IPS-NIHi11 (cell line): ENCODE measurements at places on chromosomes 2 and 18.

GRCh38 chr2:104745846-104746245 lies 108.1 kb upstream of the POU3F3 start:
- peak; percentile 18 for DNase-seq

- no peak for DNase-seq
These were observed 43.7 kb upstream of the ZBTB7C start for GRCh38 chr18:48452861-48453323.

DNA sequence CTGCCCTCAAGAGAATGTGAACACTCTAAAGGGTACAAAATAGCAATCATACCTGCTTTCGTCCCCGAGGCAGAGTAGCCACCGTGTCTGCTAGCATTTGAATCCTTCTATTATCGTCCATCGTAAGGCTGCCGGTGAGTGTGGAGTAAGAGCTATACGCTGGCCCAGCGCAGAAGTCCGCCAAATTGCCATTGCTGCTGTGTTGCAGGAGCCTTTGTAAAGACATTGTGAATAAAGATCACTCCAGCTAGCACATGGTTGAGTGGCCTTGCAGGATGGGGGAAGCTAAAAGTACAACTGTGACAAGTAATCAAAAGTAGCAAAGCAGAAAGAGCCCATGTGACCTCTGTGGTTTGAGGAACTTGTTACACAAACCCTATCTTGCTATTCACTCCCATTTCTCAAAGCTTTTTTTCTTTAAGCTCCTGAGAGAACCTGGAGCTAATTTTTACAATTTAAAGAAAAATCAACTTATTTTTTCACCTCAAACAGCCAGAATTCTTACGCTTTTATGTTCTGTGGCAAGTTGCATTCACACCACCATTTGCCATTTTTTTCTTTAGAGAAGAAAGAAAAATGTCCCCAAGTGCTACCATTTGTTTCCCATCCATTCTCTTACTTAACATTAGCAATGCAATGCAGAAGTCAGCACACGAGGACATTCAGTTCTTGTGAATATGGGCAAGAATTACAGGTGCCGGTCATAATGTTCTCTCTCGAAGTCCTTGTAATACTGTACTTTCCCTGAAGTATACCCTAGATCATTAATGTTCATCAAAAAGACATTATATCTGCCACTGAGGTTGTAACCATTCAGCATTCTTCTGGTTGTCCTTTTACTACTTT lies at the start of gene CYTIP:
Gene CYTIP, minus strand, starts transcription at position 295 of the 846 bp plus-strand sequence. Its CDS starts 69 bp downstream, at position 226.
- DNase-seq: no peak

- DNase-seq: no peak
These were observed 315.7 kb downstream of the GBX2 start for GRCh38 chr2:235852526-235852920.

DNA sequence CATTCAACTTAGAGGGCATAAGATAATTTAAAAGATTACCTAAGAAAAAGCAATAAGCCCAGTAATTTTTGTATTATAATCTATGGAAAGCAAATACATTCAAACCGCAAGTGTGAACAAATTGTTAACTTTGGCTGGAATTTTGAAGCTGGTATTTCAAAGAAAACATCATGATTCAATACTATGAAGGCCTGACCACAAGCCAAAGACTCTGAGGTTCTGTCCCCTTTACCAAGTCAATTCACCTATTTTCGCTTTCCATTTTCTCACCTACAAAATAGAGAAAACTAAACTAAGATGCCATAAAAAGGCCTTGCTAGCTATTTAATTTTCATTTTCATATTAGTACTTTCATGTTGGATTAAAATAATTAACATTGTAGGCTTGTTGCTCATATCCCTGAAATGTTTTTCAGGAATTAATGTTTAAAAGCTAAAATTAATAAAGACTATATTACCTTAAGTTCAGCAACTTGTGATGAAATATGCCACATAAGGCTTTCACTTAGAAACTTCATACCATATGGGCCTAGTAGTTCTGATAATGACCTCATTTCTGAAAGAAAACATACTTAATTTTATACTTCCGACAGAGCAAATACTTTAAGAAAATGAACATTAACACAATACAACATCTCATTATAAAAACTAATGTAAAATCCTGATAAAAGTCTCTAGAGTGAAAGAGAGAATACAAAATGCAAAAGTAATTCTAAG lies 85.7 kb upstream of the FRZB start:
- no peak for DNase-seq

DNA sequence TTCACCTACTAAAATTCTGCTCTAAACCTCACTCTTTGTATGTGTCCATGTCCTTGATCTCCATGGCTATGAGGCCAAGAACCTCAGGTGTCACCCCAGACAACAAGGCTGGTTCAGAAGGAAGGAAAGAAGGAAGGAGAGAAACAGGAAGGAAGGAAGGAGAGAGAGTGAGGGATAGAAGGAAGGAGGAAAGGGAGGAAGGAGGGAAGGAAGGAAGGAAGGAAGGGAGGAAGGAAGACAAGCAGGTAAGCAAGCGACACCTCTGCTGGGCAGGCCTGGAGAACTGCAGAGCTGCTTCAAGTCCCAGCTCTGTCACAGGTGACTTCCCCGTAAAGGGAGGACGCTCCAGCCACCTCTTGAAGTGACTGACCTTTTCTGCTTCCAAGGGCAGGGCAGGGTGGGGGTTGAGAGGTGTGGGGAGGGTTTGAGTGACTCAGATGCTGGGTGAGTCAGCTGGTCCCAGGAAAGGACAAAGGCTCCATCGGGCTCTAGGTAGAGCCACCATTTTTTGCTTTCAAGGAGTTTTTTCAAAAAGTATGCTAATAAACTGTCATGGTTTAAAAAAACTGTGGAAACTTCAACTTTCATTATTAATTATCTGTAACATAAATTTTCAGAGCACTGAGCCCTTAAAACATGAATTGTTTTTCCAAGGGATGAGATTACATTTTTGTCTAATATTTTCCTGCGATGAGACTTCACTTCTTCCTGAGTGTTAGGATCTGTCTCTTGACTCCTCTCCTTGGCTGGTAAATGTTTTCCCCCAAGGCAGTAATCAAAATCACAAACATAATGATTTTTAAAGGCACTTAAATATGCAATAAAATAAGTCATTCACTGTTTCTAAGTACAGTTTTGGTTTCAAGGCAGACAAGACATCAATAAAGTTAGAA lies 90.1 kb upstream of the L3MBTL4 start:
- no peak for DNase-seq

DNA sequence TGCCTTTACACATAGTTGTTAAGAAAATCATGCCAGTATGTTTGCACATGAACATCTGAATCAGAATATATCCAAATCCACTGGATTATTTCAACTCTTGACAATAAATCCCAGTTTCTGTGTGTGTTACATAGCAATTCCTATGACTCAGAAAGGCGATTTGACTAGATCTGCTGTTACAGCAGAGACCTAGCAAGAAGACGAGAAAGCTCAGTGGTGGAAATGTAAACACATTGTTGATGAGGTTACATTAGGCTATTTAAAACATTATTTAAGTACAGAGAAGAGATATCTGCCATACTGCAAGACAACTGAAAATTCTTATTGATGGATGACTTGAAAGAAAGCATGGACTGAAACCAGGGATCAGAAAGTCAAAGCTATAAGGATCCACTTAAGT lies 73.0 kb upstream of the SMIM21 start:
- no peak for DNase-seq

- no peak for DNase-seq
These were observed 31.1 kb downstream of the SERTAD2 start for GRCh38 chr2:64622443-64623241.

DNA sequence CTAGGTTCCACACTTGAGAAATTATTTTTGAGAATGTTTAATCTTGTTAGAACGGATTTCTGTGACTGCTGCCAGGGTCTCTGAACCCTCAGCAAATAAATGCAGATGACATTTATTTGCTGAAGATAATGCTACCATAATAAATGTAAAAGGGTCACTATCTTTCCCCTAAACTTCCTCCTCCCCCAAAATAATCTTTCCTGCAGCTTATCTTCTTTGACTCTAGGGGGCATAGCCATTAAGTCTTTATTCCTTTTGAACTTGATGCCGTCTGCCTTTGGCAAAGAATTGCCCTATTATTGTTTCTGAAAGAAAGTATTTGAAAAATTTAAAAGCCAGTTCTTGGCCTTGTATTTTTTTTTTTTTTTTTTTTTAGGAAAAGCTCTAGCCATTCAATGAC lies 63.6 kb upstream of the ACSL3 start:
- DNase-seq: peak; percentile 40

DNA sequence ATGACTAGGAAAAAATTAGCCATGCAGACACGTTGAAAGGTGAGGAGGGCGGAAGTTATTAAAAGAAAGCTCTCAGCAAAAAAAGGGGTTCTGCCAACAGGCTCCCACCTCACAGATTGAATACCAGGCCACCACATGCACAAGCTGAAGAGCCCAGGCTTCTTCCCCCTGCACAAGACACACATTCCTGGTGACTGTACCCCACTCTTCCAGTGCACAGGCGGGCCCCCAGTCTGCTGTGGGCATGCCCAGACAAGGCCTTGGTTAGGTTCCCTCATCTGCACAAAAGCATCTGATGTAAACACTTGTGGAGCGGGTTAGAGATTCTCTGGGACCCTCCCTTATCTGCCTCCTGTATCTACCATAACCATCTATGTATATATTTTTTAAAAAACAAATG lies 81.7 kb downstream of the AGPS start:
- no peak for DNase-seq
